Cardiac fibroblast (primary cell): ENCODE measurements at places on chromosomes 13 and 19.

DNA sequence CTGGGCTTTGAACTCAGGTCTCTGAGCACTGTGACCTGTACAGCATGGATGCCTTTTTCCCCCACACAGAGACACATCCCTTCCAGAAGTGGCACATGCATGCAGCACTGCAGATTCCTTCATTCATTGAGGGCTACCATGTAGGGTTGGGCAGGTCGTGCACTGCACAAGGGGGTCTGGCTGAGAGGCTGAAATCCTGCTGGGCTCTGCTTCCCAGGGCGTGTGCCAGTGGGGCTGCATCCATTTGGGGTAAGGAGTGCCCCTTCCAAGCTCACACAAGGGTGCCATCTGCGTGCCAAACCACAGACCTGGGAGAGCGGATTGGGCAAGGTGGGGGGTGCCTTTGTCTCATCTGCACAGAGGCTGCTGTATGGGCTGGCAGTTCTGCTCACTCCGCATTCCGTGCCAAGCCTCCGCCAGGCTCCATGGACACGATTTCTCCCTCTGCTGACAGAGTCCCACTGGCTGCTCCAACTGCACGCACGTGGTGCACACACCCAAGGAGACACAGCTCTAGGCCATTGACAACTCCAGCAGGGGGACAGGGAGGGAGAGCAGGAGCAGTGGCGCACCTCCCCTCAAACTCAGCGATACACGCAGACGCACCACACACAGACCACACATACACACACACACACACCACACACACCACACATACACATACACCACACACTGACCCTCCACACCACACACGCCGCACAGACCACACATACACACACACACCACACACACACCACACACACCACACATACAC is 4.5 kb upstream of the SHISA7 start:
- DNase-seq, result peak; percentile 30

DNA sequence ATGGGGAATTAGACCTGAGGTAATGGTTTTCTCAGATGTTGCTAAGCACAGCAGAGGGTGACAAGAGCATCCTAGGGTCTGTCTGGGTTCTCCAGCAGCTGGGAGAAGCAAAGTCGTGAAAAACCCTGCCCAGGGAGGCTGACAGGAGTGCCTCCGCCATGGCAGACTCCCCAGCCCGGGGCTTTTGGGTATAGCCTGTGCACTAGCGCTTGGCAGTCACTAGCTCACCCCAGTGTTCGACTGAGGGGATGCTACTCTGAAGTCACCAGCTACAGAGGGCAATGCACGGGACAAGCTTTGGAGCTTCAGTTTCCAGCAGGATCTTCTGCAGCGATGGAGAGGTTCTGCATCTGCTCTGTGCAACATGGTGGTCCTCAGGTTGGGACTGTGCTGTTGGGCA is 87.5 kb downstream of the ING1 start:
- no peak for DNase-seq

- no peak for DNase-seq
Measured at GRCh38 chr19:44792281-44792680, 14.6 kb downstream of the CBLC start.

DNA sequence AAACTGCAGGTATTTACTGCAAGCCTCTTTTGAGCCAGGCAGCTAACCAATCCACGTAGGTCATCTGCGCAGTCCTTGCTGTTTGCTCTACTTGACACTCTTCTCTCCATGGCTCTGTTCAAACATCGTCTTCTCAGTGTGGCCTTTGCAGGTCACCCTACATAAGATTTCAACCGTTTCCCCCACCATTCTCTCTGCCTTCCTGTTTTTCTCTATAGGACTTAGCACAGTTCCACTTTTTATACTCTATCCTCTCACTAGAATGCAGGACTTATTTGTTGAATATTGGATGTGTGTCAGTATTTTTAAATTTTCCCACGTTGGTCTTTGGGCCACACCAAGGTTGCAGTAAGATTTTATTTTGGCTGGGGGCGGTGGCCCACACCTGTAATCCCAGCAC is 1.7 kb upstream of the FBXW9 start:
- no peak for DNase-seq

DNA sequence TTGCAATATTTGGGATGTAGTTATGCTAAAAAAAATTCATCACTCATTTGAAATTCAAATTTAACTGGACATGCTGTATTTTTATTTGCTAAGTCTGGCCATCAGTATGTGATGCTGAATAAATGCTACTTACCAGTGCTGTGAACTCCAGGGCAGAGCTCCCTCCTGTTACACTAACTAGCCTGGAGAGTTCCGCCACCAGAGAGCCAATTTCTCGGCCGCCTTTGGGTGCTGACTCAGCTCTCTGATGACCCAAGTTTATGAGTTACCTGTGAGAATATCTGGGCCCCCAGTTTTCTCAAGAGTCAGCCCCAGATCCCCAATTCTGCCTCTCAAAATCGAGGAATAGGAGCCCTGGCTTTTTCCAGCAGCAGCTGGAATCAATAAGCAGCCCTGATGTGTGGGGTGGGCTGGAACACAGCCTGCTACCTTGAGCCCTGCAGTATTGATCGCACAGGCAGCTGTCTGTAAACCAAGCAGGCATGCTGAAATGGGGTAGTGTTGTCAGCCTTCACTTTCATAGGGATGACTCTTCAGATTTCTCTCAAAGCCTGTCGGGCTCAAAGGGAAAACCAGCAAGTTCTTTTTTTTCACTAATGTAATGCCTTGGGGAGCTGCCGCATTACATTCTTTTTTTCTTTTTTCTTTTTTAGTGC is 113.7 kb downstream of the DNAJC15 start:
- DNase-seq, result no peak

DNA sequence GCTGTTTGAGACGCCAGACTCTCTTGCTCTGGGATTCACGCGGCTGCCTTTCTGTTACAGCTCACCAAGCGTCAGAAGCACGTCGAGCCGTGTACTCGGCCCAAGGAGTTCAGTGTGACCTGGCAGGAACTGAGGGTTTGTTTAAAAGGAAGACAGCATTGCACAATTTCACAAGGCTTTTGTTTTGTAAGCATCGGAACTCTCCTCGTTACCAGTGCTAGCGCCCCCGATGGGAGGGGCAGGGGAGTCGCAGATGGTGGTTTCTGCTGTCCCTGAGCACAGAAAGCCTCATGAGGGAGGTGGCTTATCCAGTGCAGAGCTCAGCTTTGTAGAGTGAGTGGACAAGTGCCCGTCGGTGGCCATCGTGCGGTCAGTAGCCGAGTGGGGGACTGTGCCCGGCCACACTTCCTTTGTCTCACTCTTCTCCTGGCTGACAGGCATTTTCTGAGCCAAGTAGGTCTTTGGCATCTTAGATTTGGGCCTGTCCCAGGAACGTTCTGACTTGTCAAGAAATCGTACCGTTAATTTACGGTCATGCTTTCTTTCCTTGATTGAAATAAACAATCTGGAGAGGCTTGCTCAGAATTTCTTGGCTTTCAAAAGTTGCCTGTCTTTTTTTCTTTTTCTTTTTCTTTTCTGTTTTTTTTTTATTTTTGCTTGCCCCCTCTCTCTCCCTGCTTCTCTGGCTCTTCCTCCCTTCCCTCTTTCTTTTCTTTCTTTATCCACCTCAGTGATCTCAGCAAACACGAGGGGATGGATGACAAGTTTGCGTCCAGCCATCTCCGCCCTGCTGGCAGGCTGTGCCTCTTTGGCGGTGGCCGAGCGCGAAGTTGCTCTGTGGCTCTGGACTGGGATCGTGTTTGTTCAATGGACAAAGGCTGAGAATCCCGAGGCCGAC is 7.7 kb downstream of the KDM4B start:
- peak; percentile 97 for DNase-seq

DNA sequence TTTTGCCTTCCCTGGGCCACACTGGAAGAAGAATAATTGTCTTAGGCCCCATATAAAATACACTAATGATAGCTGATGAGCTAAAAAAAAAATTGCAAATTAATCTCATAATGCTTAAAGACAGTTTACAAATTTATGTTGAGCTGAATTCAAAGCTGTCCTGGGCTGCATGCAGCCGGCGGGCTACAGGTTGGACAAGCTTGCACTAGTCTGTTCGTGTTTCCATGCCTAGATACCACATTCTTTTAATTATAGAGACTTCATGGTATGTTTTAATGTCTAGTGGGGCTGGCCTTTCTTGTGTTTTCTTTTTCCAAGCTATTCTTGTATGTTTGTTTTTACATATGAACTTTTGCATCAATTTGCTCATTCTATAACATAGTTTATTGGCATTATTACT is 90.6 kb downstream of the SGCG start:
- no peak for DNase-seq

DNA sequence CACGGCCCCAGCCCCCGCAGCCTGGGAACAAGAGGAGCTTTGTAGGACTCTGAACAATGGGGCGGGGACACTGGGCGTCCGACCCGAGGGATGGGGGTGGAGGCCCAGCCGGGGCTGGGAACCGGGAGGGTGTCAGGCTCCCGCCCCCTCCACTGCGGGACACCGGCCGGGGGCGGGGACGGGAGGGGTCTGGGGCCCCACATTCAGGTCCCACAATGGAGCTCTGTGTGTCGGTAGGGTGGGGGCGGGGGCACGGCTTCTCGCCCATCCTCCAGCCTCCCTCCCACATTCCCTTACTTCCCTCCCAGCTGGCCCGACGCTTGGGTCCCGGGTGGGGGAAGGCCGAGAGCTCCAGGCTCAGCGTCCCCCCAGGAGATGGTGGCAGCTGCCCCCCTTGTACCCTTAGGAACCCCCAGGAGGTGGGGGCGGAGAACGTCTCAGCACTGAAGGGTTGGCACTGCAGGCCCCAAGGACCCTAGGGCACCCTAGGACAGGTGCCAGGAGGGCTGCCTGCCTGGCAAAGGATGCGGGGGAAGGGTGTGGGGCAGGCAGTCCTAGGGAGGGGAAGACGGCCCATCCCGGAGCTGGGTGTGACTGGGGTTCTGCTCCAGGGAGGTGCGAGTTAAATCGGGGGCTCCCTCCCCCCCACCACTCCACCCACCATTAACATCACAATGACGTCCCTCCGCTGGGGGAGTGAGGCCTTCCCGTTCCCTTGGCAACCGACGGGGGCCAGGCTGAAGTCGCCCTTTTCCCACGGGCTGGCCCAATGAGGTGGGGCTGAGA is 5.3 kb downstream of the TTYH1 start:
- no peak for DNase-seq

DNA sequence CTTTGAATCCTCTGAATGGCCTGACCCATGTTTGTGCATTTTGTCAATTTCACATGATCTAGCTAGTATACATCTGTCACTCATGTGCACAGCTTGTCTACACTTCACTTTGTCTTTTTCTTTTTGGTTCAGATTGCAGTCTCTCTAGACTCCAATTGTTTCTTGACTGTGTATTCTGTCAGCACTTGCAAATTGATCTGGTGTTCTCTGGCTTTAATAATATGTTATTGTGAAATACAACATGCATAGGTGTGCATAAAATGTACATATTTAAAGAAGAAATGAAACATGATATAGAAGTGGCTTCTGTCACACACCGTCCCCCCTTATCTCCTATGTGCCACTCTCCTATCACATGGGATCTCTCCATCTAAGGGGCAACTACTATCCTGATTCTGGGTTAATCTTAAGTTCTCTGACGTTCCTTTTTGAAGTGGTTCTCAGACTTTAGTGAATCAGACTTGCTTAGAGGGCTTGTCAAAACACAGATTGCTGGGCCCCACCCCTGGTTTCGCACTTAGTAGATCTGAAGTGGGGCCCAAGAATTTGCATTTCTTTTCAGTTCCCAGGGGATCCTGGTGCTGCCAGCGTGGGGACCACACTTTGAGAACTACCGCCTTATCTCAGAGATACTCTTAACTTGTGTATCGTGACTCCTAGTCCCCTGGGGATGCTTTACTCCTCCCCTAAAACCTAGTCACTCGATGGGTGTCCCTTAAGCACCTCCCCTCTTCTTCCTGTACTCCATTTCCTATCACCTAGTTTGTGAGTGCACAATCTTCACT is 5.8 kb downstream of the KRTDAP start:
- DNase-seq, result peak; percentile 9

GRCh38 chr19:42283188-42284065 is 14.4 kb downstream of the CIC start:
- peak; percentile 97 for DNase-seq

DNA sequence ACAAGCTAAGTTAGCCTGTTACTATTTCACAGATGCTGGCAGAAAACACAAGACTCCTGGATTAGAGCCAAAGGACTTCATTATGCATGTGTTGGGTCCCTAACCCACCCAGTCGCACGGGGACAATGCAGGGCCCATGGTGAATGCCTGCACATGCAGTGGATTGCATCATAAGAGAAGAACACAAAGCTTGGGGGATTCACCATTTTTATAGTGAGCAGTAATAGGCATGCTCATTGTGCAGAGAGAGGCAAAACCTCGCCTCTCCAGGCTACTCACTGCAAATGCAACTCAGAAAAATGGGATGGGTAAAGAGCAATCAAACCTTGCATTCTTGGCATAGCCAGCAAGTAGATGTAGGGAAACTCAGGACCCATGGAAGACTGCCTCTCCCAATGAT is 115.8 kb downstream of the DIAPH3 start:
- peak; percentile 5 for DNase-seq

- no peak for DNase-seq
Measured at GRCh38 chr13:52785739-52786138, 46.1 kb upstream of the CNMD start.

DNA sequence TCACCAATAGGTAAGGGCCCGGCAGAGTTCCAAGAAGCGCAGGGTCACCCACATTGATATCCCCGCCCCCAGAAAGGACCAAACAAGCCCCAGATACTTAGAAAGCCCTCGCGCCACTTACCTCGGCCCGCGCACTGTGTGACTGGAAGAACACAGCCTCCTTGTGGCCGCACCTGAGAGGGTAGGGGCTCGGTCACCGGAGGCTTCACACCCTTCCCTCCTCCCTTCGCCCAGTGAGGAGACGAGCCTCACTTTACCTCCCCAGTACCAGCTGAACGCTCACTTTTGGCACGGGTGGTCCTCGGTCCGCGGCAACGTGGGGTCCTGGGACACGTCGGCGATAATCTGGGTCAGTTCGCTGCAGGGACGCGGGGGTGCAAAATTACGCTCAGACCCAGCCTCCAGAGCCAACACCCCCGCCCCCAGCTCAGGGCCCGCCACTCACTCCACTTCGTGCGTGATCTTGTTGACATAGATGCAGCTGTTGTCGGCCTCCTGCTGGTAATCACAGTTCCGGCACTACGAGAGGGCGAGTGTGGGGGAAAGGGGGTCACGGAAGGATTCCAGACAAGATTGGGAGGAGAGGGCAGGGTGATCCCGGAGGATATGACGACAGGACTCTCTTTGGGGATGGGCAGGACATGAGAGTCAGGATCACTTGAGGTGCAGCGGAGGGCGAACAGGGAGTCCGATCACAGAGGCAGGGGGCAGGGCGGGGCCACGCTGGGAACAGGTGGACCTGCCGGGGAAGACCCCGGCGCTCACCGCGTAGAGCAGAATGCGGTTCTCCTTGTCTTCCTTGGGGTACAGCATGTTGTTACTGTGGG is 568 bp downstream of the POLR2I start:
- peak; percentile 35 for DNase-seq

- DNase-seq, result no peak
Measured at GRCh38 chr13:90565985-90566713, 781.3 kb upstream of the MIR17HG start.

- DNase-seq, result no peak
Measured at GRCh38 chr13:89565476-89566100, 1781.9 kb upstream of the MIR17HG start.

DNA sequence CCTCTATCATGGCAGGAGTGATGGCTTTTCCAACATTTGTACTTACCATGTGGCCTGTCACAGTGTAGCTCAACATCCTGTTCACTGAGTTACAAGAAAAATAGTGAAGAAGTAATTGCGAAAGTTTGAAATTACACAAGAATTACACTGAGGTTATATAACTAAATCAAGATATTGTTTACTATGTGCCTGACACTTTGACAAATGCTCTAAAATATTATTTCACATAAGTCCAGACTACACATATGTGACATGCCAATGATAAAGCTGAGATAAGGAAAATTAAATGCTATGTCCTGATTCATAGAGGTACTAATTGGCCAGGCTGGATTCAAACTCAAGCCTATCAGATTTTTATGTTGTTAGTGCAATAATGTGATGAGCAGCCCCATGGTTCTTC is 451.7 kb downstream of the PCDH9 start:
- peak; percentile 11 for DNase-seq
